Esophagus muscularis mucosa (tissue), 4 donors: ENCODE measurements at places on chromosomes 7 and 10.
A peak's percentile ranks its signal among the peaks of the same experiment; 100 is the strongest.

DNA sequence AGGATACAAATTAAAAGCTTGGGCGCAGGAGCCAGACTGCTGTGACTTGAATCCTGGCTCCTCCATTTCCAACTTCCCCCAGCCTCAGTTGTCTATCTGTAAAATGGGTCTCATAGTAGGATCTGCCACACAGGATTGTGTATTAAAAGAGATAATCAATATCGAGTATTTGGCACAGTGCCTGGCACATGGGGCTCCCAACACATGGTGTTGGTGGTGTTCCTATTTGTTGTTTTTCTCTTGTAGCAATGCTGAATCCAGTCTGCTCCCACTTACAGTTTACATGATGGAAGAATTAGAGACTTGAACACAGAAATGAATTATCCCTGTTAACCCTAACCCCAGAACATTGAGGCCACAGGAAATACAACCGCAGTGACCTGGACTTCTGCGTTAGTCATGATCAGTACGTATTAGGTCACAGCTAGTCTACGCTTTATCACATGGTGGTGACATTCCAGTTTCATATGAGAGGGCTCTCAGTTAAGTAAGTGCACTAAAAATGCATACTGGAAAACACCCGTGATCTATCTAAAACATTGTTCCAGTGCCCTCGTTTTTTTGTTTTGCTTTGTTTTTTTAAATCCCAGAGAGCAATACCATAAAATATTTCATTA lies 169.5 kb upstream of the KLF14 start:
- no peak for DNase-seq

DNA sequence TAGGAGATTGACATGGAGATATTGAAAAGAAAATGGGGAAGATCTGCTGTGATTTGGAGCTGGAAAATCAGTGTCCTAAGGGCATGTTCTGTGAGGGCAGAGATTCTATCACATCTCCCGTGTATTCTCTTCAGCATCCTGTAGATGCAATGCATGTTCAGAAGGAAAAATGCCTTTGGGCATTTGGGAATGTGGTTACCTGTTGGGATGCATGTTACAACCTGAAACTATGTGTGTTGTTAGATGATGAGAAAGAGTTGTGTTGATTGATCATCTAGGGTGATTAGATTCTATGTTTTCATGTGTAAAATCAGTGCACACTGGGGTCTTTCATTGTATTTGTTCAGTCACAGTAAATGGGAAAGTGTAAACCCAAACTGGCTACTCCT lies 14.7 kb downstream of the CUZD1 start:
- DNase-seq = no peak

DNA sequence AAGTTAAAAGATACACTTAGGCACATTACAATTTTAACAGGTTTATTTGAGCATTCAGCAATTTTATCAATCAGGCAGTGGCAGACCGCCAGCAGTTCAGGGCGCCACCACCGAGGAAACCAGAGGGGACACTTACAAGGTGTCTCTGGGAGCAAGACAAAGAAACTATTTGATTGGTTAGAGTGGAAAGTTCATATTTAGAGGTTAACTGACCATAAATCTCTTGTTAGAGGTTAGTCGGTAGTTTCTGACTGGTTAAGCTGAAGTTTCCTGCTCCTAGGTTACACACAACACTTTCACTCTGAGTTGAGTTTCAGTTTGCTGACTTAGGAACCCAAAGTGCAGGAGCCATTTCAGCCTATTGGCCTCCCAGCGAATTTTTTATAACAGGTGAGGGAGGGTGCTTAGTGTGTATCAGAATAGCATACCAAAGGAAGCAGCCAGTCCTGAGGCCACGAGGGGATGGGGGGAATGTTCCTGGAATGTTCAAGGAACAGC lies 10.8 kb upstream of the PVRIG start:
- DNase-seq = no peak

DNA sequence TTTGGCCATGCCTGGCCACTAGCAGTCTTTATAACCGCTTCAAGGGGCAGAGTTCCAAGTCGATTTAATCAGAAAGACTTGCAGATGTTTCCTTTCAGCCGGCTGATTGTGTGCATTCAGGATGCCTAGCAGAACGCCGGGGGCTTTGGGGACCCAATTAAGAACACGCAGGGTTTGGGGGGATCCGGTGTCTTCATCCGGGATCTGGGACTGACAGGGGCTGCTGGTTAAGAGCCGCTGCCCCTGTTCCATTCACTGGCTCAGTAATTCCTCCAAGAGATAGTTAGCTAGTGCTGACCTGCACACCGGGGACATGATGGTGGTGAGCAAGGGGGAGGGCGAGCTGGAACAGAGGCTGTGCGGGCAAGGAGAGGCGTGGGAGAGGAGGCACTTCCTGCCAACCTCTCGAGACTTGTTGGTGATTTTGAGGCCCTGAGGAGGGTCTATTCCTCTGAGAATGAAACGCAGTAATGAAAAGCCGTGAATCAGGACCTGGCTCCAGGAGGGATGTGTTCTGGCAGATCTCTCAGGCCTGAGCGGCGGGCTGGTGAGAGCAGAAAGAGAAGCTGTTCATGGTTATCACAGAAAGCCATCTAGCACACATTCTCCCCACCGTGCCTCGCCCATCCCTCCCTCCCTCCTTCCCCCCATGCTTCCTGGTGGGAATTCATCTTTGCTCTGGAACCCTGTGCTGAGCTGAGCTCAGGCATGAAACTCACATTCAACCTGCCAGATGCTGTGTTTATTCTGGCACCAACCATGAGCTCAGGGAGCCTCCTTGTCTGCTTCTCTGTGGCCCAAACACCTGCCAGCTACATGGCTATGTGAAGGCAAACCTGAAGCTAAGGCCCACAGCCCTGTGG lies 152.0 kb downstream of the CCDC3 start:
- DNase-seq = no peak

DNA sequence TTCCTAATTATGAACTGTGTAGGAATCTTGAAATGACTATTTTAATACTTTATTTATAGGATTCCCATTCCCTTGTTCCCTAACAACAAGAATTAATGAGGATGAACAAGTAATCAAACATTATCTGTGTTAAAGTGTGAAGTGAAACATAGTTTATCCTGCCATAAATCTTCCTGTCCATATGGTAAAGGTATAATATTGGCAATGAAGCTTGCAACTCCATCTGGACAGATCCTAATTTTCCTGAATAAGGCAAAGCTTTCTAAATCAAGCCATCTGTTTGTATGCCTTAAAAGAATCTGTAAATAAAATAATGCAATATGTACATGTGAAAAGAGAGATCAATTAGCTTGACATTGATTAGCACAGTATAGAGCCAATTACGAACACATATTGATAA lies 529.0 kb downstream of the ANKRD7 start:
- DNase-seq = no peak

DNA sequence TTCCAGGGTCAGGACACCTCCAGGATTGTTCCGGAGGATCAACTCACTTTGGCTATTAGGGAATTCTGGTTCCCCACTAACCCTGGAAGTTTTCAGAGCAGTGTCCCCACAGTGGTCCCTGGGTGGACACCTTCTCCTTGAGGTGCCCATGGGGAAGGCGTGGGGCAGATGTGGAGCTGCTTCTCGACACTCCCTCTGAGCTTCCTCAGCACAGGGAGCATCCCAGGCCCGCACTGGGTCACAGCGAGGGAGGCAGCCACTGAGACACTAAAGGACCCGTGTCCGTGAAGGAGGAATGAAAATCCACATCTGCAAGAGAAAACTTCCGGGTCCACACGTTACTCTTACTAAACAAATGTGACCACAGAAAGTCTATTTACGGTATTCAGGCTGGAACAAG lies 48.2 kb upstream of the MNX1 start:
- DNase-seq = no peak

- peak; percentile 92 for DNase-seq
Measured at GRCh38 chr10:24958721-24959381, 6.4 kb upstream of the PRTFDC1 start.

- no peak for DNase-seq
Measured at GRCh38 chr10:20002657-20003056, 186.4 kb downstream of the PLXDC2 start.

GRCh38 chr7:121138262-121138933 lies 149.9 kb downstream of the CPED1 start:
- no peak for DNase-seq

- no peak for DNase-seq
Measured at GRCh38 chr10:43091846-43092245, 15.0 kb downstream of the RET start.
